ENCODE measurements at places on chromosomes 1 and 21. TPM values are rescaled to one million over a fixed set of nuclear protein-coding genes. Genes with fewer than 3 reads are reported as not detected.

DNA sequence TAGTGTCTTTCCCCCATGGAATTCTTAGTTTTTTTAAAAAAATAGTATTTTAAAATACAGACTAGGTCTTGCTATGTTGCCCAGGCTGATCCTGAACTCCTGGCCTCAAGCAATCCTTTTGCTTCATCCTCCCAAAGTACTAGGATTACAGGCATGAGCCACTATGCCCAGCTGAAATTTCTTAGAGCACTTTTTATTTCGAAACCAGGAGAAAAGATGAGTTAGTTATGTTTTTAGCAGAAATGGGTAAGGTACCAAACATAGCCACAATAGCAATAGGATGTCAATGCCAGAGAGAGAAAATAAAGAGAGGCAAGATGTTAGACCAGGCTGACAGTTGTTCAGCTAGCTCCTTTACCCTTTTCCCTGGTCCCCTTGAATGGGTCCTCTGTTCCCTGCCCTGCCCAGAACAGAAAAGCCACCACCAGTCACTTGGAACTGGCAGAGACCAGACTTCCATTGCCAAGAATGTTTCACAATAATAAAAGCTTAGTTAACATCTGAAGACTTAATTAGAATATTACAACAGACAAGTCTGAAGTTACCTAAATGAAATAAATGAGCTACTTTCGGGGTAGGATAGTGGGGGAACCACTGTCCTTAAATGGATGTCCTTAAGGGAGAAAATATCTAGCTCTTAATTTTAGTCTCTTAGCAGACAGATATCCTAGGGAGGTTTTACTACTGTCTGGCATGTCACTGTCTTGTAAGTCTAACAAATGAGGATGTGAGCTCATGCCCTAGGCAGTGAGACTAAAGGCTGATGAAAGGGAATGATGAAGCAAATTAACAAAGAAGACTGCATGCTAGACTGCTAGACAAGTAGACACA, 54.3 kb downstream of the ABL2 start:
- peak; percentile 34 for DNase-seq

DNA sequence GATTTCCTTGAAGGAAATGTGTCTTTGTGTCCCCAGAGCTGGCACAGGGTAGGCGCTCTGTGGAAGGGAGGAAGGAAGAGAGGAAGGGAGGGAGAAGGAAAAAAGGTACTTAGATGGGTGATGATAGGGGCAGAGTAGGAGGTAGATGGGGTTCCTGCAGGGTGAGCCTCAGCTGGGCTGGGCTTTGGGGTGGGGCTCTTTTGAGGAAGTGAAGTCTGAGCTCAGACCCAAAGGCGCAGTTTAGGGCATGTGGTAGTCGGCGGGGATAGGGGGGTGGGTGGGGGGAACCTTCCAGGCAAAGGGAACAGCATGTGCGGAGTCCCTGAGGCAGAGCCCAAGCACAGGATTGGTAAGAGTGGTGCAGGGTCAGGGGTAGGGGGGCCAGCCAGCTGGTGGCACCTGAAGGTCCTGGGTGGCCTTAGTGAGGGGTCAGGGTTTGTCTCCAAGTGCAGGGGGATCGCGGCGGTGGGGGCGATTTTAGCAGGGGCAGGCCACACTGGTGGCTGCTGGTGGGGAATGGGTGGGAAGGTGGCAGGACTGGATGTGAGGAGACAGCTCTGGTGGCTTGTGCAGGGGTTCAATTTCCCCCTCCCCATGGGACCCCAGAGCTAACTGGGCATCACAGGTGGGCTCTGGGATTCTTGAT, 8.4 kb upstream of the HTR6 start:
- DNase-seq: no peak

GRCh38 chr21:44910229-44911067, 10.3 kb downstream of the ITGB2 start:
- DNase-seq: no peak

GRCh38 chr1:204410688-204411450, 748 bp downstream of the PPP1R15B start:
- peak; percentile 59 for DNase-seq

The PMF1 gene
- 97.2 TPM for total RNA-seq

DNA sequence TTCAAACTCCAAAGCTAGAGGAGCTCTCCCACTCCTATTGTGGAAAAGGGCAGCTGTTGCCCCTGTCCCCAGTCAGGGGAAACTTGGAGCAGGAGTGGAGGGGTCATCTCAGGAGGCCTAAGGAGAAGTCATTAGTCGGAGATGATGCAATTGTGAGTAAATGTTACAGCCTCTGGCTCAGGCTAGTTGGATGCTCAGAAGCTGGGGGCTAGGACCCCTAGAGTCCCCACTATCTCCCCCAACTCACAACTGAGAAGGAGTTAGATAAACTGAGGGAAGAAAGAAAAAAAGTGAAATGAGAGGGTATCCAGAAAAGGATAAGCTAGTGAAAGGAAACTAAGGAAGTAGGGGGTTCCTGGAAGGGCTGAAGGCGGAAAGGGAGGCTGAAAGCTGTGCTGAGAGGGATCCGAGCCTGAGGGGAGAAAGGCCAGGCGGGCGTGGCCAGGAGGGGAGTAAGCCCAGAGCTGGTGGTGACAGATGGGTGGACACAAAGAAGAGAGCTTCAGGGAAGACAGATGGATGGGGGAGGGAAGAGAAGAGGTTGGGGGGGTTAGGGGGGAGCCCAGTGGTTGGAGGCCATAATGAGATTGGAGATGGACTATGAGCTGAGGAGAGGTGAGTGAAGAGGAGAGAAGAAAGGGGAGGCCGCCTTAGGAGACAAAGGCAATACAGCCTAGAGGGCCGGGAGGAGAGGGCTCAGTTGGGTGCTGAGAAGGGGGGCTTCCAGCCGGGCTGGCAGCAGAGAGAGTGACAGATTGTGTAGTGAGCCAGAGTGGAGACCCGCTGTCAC, 4.5 kb upstream of the NHLH1 start:
- peak; percentile 33 for DNase-seq

The GPATCH4 gene
- 25.4 TPM for total RNA-seq

DNA sequence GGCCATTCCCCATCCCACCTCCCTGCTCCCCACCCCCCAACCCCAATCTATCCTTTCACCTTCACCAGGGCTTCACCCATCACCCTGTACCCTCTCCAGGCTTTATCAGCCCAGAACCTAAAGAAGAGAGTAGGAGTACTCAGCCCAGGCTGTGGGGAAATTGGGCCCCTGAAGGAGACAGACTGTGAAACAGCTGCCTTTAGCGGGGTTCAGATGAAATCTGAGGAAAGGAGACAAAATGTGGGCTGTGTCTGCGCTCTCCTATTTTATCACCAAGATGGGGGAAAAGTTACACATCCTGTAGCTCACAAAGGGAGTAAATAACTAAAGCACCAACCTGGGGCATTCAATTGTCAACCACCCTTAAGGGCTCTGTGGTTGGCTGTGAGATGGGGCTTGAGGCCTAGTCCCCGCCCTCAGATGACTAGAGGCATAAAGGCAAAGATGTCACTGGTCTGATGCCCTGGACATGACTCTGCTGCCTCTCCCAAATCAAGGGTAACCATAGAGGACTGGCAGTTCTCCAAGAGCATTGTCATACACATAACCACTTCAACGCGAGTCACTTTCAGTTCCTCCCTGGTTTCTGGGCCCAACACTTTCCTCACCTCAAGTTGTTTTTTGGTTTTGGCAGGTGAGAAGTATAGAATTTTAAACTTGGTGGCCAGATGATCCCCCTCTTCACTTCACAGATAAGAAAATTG, 30.0 kb downstream of the SLC27A3 start:
- DNase-seq: no peak

Data from G401 (cell line).